ENCODE measurements at places on chromosomes 2 and 18. TPM values are rescaled to one million over a fixed set of nuclear protein-coding genes. Genes with fewer than 3 reads are reported as not detected.

The RRM2 gene
- 4.8 TPM for total RNA-seq

The FAM228A gene
- total RNA-seq, result 0.80 TPM

The TFCP2L1 gene
- 36.1 TPM for total RNA-seq

DNA sequence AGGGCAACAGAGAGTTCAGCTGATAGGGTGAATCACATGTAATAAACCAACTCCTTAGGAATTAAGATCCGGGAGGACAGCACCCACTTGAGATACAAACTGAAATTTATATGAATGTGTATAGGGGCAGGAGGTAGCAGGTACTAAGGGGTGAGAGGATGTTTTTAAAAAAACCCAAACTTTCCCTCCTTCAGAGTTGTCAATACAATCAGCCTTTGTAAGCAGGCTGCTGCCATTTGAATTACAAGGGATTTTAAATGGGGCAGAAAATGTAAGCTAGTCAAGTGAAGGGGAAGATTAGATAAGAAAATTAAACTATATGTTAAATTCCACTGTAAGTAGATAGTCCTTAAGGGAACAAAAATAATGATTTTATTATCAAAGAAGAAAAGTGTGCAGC lies 1239.7 kb upstream of the CELF4 start:
- DNase-seq, result no peak

- no peak for DNase-seq
Measured at GRCh38 chr2:233356546-233357308, 2.4 kb downstream of the DGKD start.

DNA sequence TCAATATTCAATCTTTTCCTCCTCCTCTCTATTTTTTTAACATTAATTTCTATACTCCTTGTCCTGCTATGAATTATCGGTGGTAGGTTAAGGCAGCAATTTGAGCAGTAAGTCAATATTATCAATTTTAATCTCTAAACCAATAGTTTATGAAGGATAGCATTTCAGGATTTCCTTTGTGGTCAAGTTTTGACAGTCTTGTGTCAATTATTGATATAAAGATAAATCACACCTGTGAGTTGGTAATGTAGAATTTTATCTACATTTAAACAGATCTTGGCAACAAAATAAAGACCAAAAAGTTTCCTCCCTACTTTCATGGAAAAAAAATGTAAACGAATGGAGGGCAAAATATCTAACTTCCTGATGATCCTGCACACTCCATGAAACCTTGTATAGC lies 87.3 kb downstream of the IKZF2 start:
- DNase-seq, result no peak

DNA sequence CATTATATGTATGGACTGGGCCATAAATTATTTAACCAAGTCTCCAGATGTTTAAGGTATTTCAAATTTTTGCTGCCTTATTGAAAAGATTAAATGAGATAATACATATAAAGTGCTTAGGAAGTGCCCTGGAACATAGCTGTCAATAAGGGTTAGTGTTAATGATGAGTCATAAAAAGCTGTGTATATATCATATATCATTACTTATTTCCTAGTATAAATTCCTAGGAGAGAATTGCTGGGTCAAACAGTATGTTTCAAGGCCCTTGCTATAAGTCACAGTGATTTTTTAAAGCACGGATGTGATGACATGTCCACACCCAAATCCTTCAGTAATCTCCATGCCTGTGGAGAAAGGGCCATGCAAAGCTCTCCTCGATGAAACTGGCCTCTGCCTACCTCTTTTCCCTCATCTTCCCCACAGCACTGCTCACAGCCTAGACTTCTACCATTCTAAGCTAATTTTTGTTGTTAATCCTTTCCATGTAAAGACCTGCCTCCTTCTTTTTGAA lies 8.5 kb downstream of the ZNF2 start:
- DNase-seq, result no peak

GRCh38 chr2:172462373-172462848 lies 35.0 kb downstream of the ITGA6 start:
- no peak for DNase-seq

DNA sequence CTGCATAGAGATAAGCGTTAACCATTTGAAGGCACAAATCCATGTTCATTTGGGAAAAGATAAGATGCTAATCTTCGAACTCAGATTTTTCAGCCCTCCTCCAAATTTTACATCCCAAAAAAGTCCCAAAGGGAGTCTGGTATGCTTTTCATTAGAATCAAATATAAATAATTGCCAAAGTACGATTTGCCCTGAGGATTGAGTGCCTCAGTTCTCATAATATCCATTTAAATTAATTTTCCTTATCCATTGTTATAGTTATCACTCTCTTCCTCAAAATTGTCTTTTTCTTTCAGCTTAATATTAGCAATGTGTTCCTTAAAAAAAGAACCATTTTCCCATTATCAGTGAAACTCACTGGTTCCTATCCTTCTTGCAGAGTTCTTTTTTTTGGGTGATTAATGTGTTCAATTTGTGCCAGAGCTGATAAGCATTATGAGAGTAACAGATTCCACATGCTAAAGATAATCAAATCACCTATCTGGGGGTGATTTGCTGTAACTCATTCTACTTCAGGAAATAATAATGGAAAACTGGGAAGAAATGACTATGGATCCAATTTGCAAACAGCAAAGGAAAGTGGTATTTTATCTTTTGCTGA lies 686 bp downstream of the HNMT start:
- peak; percentile 43 for DNase-seq

DNA sequence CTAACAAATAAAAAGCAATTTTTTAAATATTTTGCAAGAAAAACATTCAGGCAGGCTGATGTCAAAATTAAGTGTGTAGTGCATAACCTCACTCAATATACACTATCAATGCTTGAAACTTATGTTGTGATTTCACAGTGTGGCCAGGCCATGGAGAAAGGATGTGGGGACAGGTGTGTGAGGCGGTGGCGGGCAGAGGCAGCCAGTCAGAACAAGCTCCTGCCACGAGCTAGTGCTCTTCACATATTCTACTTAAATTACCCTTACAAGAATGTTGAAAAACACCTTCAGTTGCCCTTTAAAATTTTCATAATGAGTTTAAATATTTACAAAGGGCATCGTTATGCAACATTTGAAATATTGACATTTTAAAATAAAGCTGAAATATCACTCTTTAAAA lies 43.2 kb downstream of the CYB5A start:
- no peak for DNase-seq

GRCh38 chr2:8278709-8279354 lies 403.0 kb upstream of the ID2 start:
- no peak for DNase-seq

- no peak for DNase-seq
Measured at GRCh38 chr18:24590946-24591345, 130.5 kb downstream of the HRH4 start.

GRCh38 chr2:176565641-176566323 lies 296.5 kb downstream of the MTX2 start:
- DNase-seq, result peak; percentile 73
